Activated naive CD8-positive, alpha-beta T cell treated with anti-CD3 and anti-CD28 coated beads, Interleukin-2, amount 50 U/mL, for 16 hours (primary cell): ENCODE measurements at places on chromosomes 16 and 17.

- DNase-seq: no peak
Observed at GRCh38 chr16:11621920-11622651, 35.4 kb upstream of the LITAF start.

DNA sequence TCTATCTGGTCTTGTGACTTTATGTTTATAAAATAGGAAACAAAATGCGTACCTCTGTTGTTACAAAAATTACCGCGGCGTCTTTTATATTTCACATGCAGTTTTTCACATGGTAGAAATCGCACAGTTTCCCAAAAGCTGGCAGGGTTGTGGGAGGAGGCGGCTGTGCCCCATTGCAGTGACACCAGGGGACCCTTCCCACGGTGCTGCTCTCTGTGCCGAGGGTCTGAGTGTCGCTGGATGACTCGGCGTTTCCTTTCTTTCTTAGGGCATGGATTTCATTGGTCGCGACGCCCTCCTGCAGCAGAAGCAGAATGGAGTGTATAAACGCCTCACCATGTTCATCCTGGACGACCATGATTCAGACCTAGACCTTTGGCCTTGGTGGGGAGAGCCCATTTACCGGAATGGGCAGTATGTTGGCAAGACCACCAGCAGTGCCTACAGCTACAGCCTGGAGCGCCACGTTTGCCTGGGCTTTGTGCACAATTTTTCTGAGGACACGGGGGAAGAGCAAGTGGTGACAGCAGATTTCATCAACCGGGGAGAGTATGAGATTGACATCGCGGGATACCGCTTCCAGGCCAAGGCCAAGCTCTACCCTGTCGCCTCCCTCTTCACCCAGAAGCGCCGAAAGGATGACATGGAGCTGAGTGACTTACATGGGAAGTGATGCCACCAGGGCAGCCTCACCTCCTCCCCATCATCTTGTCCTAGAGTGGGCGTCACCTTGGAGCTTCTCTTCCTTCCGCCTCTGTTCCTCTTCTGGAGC lies 17.2 kb upstream of the CLEC18C start:
- no peak for DNase-seq

DNA sequence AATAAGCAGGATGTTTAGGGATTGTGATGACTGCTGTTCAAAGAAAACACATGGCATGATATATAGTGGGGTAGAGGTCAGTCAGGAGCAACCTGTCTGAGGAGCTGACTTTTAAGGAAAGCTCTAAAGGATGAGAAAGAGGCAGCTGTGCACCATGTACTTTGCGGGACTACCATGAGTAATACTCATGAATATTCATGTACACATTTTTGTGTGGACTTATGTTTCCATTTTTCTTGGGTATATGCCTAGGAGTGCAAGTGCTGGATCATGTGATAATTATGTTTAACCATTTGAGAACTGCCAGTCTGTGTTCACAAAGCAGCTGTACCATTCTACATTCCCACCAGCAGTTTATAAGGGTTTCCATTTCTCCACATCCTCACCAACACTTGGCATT lies 35.8 kb downstream of the BEAN1 start:
- no peak for DNase-seq

DNA sequence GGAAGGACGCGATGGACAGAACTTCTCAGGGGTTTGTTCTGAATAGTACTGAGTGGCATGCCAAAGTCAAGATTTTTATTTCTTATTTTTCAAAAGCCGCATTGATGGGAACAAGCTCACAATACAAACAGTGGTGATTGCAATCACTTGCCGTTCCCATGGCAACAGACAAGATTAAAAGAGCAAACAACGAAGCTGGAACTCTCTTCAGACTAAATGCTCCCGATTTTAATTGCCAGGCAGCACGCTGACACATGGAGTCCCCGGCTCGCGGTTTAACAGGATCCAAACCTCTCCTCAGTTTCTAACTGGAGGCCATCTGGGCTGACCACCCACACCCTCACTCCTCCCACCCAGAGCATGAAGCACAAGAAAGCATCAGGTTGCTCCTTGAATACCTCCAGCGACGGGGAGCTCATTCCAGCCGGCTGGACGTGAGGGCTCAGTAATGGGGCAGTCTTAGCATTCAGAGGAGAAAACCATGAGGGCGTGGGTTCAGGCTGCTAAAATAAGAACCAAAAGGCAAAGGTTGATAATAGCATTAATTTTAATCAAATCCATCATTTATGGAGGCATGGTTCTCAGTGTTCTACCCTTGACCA lies 41.5 kb downstream of the AIPL1 start:
- no peak for DNase-seq

- no peak for DNase-seq
Observed at GRCh38 chr17:44867841-44868240, 20.2 kb downstream of the HIGD1B start.

GRCh38 chr17:77746896-77747554 lies 211.5 kb upstream of the TNRC6C start:
- no peak for DNase-seq

- no peak for DNase-seq
Observed at GRCh38 chr17:76657505-76658241, 14.1 kb upstream of the ST6GALNAC1 start.

DNA sequence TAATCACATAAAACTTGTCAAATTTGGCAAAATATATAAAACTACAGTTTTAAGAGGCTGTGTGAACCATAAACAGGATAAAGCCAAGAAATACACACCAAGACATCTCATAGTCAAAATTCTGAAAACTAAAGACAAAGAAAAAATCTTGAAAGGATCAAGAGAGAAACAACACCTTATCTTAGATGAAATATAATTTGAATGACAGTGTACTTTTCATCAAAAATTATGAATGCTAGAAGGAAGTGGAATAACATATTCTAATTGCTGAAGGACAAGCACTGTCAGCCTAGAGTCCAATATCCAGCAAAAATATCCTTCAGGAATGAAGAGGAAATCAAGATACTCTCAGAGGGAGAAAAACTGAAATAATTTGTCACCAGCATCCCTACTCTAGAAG lies 37.2 kb downstream of the PIK3R5 start:
- no peak for DNase-seq

DNA sequence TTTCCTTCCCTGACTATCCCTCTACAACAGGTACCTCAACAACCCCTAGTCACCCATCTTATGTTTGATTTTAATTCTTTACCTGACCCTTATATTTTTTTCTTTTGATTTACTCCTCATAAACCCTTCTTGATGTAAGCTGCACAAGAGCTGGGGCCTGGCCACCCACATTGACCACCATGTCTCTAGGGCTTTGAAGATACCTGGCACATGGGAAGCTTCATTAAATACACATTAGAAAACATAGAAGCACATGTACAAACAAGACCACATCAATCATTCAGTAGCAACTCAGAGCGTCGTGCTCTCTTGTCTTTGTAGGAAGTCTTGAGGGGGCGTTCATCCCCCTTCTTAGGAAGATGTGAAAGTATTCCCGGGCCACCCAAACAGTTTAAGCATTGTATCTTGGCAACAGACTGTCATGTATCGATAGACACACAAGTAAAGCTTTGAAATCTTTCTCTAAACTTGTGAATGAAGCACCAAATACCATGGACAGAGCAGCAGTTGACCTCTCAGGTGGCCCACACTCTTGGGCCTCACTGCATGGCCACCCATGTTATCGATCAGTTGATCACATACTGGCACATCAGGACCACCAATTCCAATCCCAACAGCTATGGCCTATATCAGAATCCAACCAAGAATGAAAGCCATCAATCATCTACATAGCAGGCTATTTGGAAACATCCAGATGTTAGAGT lies 183.6 kb downstream of the ZFHX3 start:
- no peak for DNase-seq

DNA sequence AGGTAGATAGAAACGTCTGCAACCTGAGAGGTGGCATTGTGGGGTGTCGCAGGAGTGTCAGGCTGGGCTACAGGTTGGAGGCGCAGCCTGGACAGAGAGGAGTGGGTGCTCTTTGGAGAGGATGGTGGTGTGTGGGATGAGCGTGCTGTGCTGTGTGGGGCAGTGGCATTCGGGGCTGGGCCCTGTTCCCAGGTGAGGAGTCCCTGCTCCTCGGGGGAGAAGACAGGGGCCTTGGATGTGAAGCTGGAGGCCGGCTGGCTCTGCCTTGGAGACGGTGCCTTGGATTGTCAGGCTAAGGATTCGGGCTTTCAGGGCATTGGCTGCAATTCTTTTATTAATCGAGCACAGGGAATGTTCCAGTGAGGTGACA lies 69.3 kb downstream of the BANP start:
- no peak for DNase-seq

DNA sequence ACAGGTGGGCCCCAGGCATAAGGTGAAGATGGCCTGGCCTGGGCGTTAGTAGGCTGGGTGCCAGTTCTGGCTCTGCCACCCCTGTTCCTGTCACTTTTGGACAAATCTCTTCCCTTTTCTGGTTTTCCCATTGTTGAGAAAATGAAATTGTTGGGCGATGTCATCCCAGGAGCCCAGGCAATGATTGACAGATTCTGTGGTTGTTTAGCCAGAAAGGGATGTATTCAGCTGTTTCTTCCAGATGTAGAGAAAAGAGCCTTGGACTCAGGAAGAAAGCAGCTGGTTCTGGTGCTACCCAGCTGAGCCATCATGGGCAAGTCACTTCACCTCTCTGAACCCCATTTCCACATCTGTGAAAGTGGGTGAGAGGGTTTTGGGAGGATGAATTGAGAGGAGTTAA lies 60.1 kb upstream of the MRTFB start:
- no peak for DNase-seq

DNA sequence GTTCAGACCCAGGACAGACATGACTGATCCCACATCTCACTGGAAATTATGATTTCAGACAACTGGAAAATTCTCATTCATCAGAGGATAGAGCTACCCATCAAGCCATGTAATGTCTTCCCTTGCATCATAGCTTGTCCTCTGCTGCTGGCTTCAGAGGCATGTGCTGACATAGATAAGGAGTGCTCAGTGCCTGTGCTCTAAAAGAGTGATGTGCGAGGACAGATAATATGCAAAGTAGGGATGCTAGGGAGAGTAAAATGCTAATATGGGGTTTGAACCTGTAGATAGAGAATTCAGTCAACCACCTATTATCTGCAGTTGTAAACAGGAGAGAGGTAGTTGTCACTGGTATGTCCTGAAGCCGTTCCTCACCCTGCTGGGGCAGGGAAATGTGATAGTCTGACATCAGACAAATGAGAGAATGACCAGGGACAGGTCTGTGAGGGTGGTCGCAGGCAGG lies 349.7 kb upstream of the CCL2 start:
- DNase-seq: no peak

- no peak for DNase-seq
Observed at GRCh38 chr16:8005096-8005860, 585.0 kb downstream of the TMEM114 start.

DNA sequence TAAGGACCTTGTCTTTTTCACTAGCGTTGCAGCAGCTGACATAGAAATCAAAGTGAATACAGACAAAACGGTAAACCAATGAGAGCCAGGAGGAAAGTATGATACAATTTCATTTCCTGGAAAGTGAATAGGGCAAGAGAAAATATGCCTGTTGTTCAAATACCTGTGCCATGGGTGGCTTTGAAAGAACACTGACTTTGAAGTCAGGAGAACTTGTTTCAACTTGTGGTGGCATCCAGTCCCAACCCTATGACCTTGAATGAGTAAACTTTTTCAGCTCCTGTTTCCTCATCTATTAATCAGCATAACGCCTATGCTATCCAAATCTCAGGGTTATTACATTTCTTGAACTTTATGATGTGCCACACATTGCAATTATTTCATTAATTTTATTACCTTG lies 173.7 kb upstream of the HS3ST3A1 start:
- DNase-seq: no peak

- DNase-seq: no peak
Observed at GRCh38 chr16:74281300-74281699, 15.3 kb upstream of the PSMD7 start.

DNA sequence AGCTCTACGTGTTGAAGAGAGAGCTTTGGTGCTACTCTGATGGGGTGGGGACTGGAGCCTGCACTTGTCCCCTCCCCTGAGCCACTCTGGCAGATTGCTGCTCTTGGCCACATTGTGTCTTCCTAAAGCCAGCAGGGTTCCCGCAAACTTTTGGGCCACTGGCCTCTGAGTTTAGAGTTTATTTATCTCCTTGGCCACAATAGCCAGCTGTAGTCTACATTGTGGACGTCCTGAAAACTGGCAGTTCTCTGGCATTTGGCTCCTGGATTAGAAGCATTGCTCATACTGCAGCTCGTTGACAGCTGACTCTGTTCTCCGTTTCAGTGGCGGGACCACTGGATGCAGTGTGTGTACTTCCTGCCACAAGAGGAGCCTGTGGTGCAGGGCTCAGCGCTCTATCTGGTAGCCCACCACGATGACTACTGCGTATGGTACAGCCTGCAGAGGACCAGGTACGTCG lies 34.6 kb downstream of the PRMT7 start:
- no peak for DNase-seq

- no peak for DNase-seq
Observed at GRCh38 chr17:71689782-71690181, 431.0 kb upstream of the SOX9 start.

DNA sequence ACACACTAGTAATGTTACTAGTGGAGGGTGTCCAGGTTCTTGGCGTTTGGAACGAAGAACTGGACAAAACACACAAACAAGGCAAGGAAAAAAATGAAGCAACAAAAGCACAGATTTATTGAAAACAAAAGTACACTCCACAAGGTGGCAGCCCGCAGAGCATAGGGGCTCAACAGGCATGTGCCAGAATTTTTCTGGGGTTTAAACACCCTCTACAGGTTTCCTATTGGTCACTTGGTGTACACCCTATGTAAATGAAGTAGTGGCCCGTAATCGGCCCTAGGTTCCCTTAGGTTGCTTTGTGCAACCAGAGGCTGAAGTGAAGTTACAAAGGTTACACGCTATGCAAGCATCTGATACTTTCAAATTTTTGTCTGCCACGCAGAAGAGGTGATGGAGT lies 8.1 kb downstream of the OR2C1 start:
- no peak for DNase-seq

DNA sequence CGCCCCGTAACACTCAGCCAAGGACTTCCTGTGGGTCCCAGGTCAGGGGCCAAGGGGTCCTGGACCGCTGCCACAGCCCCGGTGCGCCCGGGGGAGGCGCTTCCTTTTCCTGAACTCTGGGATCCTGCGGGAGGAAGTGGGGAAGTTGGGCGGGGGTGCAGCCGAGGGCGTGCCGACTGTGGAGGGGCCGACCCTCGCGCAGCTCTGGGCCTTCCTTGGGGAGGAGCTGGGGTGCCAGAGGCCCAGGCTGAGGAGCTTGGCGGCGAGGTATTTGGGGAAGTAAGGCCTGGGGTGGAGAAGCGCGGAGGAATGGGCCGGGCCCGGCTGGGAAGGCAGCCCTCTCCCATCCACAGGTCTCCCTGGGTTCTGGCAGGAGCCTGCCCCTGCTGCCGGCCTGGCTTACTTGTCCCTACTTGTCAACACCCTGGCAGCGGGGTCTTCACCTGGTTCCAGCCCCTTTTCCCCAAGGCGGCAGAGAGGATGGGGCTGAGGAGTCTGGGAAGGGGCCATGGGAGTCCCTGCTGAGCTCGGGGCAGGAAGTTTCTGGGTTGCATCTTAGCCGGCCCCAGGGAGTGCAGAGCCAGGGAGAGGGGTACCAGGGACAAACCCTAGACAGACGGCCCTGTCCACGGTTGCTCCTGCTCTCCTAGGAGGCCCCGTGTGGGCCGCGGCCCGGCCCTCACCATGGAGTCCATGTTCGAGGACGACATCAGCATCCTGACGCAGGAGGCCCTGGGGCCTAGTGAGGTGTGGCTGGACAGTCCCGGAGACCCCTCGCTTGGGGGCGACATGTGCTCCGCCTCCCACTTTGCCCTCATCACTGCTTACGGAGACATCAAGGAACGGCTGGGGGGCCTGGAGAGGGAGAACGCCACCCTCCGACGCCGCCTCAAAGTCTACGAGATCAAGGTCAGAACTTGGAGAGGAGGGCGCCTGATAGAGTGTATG lies 1.7 kb downstream of the TBKBP1 start:
- no peak for DNase-seq
